Neural cell (in vitro differentiated cells): ENCODE measurements at places on chromosomes 3 and 15. TPM values are rescaled to one million over a fixed set of nuclear protein-coding genes. Genes with fewer than 3 reads are reported as not detected.

The LOXL1 gene
- polyA plus RNA-seq: 1.9 and 2.1 TPM in 2 replicates

The ZIC1 gene
- polyA plus RNA-seq: 134 and 183 TPM in 2 replicates

The PLSCR5 gene
- polyA plus RNA-seq: 0.37 TPM in 1 of 2 replicates, not detected in the other

The CFAP100 gene
- polyA plus RNA-seq: 2.3 TPM in 1 of 2 replicates, not detected in the other

The FMN1 gene
- polyA plus RNA-seq: 0.26 and 0.40 TPM in 2 replicates

The TRH gene
- 2.6 TPM in 2 replicates for polyA plus RNA-seq

The CPN2 gene
- not detected in 2 replicates for polyA plus RNA-seq

The SLCO3A1 gene
- 14.2 and 24.5 TPM in 2 replicates for polyA plus RNA-seq

The TCTA gene
- 17.1 and 23.5 TPM in 2 replicates for polyA plus RNA-seq
